ENCODE measurements at places on chromosomes 12 and 14.

DNA sequence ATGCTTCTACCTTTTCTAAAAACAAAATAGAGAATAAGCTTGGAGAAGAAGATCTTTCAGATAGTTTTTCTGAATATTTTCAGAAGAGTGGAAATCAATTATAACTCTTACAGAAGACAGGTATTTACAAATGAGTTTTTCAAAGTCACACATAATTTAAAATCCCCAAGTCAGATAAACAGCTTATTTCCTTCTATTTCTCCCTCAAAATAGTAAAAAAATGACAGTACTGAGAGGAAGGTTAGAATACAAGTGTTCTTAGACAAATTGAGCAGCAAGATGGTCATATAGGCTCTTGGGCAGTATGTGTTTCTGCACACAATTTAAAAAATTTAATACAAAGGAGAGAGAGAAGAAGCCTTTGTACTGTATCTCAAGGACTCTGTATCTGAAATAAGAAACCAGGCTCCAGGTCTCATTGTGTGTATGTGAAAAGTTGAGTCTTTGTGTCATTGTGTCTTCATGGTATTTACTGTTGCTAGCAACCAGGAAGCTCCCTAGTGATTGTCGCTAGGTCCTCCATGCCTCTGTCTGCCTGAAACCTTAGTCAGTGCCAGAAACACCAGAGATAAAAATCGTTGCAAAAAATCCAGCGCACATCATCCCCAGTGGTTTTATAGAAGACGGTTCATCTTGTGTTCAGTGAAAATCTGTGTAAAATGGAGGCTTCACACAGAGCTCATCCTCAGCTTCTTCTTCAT, 12.9 kb upstream of the TUBA1A start:
- no peak for DNase-seq

DNA sequence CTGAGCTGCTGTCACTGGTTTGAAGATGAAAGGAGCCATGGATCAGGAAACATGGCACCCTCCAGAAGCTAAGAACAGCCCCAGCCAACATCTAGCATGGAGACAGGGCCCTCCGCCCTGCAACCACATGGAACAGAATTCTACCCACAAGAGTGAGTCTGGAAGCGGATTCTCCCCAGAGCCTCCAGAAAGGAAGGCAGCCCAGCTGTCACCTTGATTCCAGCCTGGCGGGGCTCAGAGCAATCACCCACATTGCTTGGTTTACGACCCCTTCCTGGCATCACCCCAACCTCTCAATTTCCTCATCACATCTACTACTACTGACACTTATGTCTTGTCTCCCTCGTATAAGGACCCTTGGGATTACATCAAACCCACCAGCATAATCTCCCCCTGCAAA, 38.5 kb downstream of the OAS2 start:
- DNase-seq: no peak

GRCh38 chr12:115794659-115795081, 482.8 kb downstream of the MED13L start:
- DNase-seq: no peak

DNA sequence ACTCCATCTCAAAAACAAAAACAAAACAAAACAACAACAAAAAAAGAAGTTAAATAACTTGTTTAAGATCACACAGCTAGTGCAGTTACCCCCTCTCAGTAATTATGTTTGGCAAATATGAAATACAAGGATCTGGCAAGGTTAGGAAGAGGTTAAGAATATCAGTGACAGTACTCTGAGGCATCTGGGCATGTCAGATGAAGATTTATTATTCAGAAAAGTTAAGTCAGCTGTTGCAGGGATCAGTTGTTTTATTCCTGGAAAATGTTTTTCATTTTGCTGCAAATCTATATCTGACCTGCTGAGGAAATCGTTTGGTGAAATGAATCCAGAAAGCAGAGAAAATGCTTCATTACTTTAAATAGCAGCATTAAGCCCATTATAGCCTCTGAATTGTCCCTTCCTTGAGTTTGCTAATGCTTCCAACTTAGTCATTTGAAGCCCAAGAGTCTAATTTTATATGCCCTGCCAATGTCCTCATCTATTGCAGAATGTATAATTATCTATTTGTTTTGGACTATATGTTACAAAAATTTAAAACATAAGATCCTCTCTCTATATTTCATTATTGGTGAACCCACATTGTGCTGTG, 8.1 kb downstream of the GPX2 start:
- DNase-seq: no peak

- peak; percentile 69 for DNase-seq
These were observed 51.2 kb upstream of the CERS5 start for GRCh38 chr12:50218386-50218785.

All from SJSA1 (cell line).